ENCODE measurements at places on chromosomes 3 and 15.

DNA sequence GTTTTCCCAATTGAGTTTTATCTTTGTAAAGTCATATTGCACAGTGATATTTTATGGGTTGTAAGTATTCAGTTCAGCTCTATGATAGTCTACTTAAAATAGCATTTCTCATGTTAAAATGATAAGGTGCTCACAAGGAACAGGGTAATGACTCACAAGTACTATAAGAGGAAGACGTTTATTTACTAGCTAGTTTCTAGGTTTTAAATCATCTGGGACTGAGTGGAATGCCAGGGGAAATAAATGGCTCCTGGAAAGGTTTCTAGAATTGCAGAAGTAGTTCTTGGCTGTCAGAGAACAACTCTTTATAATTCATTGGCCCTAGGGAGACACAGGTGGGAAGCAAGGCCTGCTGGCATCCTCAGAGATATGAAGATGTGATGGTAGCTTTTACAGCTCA, 112.8 kb downstream of the CHDH start:
- no peak for DNase-seq

DNA sequence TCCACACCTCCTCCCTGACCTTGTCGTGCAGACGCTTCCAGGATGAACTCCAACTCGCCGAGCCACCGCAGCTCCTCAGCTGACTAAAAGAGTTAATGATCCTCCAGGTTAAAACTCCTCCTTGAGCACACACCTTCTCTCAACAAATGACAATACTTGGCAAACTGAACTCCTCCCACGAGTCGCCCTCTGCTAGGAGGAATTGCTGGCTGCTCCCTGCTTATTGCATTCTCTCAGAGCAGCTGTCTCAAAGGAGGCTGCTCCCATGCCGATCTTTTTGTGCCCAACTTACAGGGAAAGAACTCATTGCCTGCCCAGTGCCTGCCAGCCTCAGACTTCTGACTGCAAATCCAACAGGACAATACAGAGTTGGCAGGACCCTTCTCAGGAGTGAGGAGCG, at the start of gene ATP13A4:
TSS of gene ATP13A4 (minus strand) at position 85 of the 400 bp plus-strand sequence. CDS start 96 bp downstream, outside the sequence.
- no peak for DNase-seq

- DNase-seq = no peak
These were observed 69.9 kb downstream of the PTPRG start for GRCh38 chr3:61631108-61631769.

DNA sequence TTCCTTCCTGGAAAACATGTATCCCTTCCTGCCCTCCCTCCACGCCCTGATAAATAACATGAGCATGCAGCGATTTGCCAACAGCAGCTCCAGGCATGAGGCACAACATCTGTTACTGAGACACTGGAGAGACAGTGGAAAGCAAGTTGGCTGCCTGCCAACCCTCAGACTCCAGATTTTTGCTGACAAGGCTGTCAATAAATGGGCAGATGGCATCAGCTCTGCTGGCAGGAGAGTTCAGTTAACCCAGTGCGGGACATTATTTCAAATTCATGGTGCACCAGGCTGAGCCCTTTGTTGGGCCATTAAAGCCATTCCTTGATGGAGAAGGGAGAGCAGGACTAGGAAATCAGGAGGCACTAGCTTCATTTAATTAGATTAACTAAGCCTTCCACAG, 293.3 kb downstream of the MEX3B start:
- DNase-seq = peak; percentile 3

GRCh38 chr3:112379020-112379690, 46.2 kb downstream of the CD200 start:
- peak; percentile 93 for DNase-seq

DNA sequence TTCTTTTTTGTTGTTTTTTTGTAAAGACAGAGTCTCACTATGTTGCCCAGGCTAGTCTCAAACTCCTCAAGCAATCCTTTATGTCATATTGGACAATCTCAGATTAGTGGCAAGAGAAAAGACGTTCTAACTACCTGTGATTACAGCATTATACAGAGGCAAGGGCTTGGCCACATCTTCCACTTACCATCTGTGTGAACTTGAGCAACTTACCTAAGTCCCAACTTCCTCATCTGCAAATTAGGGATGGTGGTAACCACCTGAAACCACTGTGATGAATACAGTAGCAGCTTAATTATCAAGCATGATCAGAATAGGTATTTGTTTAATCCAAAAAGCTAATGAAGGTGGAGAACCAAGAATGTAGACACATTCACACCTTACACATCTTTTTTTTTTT, 16.1 kb downstream of the LRRC2 start:
- no peak for DNase-seq

GRCh38 chr15:48962662-48963523, 826 bp downstream of the SHC4 start:
- peak; percentile 46 for DNase-seq

DNA sequence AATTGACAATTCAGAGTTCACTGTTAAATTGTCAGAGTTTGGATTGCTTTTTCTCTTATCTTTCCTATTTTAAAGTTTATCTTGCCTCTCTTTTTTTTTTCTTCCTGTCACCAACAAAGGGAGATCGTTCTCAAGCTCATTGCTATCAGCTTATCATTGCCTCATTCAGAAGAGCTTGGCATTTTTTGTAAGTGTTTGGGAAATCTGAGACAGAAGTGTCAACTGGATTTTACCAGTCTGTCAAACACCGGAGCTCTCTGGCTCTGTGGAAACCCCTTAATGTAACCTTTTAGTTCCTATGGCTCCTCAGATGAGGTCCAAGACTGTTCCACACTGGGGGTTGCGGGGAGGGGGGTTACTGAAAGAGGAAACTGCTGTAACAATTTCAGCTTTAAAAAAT, 10.6 kb upstream of the TFG start:
- no peak for DNase-seq

- DNase-seq = peak; percentile 69
These were observed 1.1 kb upstream of the PIK3CA start for GRCh38 chr3:179146911-179147513.

DNA sequence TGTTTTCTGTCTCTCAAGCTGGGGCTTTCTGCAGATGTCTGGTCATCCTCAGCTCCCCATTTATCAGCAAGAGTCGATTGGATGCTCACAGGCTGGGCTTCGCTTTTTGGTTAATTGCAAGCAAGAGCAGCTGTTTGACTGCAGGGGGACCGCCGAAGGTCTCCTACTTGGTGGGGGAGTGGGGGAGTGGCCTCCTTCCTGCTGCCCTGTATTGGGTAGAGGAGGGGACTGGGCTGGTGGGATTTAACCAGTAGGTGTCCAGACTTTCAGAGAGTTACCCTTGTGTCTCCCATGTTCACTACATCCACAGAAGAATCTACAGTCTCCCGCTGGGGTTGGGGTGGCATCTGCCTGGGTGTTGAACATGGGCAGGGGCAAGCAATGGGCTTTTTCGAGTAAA, 78.7 kb downstream of the PLXNA1 start:
- no peak for DNase-seq

DNA sequence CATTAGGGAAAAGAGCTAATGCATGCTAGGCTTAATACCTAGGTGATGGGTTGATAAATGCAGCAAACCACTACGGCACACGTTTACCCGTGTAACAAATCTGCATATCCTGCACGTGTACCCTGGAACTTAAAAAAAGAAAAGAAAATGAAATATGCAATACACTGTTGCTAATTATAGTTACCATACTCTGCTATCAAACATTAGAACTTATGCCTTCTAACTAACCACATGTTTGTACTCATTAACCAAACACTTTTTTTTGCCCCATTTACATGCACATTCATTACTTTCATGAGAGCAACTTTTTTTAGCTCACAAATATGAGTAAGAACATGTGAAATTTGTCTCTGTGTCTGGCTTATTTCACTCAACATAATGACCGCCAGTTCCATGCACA, 253.1 kb downstream of the CGGBP1 start:
- no peak for DNase-seq

GRCh38 chr3:188352196-188352927, 198.4 kb downstream of the LPP start:
- DNase-seq = no peak

- DNase-seq = no peak
These were observed 8.4 kb upstream of the CRTAP start for GRCh38 chr3:33105341-33105948.

- no peak for DNase-seq
These were observed 24.4 kb downstream of the DCBLD2 start for GRCh38 chr3:98877132-98877531.

GRCh38 chr3:98343647-98344507, 9.8 kb upstream of the OR5K4 start:
- DNase-seq = peak; percentile 38

GRCh38 chr3:158769549-158769948, 32.3 kb upstream of the MFSD1 start:
- DNase-seq = peak; percentile 3

DNA sequence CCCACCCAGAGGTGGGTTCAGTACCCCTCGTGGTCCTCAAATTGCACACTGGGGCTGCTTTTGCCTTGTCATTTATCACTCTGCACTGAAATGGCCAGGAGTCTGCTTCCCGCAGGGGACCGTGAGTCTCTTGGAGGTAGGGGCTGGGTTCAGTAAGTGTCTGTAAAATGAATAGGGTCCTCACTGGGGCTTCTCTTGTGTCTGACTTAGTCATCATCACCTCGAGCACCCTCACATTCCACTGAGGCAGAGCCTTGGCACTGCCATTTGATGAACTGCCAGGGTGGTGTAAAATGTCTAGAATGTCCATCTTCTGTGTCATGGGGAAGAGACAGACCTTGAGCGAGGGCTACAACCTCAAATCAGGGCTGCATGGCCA, 61.0 kb upstream of the RYK start:
- DNase-seq = no peak

DNA sequence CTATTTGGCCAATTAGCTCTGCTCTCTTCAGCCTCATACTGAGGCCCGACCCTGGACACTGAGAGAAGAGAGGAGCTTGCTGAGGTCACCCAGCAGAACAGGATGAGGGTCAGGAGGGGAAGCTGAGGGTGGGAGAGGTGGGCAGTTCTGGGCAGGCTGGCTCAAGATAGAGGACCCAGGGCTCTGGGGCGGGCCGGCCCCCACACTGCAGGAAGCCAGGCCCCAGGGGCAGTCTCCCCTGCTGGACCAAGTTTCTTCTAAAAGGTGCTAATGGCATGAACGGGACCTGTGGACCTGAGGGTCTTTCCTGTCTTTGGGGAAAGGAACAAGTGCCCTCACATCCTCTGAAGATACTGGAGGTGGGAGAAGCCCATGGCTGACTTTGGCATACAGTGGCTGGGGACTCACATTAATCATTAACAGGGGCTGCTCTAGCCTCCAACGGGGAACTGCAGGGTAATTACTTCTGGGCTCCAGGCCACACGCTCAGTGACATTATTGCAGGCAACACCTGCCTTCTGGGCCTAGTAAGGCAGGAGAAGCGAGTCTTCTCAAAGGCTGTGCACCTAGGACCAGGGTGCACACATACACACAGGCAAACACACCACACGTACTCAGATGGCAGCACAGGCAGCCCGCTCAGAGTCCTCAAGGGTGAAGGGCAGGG, 10.6 kb downstream of the HCN4 start:
- no peak for DNase-seq

DNA sequence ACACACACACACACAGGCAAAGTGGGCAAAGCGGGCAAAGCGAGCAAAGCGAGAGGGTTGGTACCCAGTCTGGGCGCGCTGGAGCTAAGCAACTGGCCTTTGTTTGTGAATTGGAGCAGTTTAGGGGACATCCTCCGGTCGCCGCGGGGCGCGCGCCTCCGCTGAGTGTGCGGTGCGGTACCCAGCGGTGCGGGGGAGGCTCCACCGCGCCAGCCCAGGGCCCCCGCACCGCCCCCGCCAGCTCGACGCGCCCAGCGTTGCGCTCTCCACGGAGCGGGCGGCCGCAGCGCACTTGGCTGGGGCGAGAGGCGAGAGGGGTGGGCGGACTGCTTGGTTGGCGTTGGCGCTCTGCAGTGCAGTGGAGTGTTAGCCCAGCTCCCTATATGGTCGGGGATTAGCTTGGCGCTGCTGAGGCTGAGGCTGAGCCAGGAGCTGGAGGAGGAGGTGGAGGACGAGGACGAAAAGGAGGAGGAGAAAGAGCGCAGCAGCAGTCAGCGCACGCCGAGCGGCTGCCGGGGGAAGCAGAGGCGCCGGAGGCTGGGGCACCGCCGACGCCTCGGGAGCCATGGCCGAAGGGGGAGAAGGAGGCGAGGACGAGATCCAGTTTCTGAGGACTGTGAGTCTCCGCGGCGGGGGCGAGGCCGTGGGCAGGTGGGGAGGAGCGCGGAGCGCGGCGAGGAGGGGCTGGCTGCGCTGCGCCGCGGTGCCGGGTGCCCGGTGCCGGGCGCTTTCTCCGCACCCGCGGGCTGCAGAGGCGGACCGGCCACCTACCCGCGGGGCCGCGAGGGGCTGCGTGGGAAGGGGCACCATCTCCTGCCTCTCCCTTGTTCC, at the start of gene RYR3:
TSS of gene RYR3 (plus strand) at position 487 of the 831 bp plus-strand sequence. CDS start at position 566, 79 bp downstream.
- no peak for DNase-seq

DNA sequence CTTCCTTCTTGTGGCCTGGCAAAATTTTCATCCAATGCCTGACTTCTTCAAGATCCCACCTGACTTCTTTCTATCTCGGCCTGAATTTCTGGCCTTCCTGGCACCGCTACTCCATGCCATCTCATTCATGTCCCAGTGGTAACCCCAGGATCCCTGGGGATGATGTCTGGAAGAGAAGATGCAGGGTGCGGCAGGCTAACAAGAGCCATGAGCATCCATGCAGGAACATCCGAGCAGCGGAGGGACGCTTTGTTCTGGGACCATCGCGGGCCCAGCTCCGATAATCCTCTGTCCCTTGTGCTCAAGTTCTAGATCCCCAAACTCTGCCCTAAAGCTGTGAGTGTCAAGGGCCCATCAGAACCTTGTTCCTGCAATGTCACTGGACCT, 10.9 kb downstream of the MYL3 start:
- DNase-seq = no peak

GRCh38 chr3:180478695-180479094, 123.3 kb upstream of the TTC14 start:
- no peak for DNase-seq

DNA sequence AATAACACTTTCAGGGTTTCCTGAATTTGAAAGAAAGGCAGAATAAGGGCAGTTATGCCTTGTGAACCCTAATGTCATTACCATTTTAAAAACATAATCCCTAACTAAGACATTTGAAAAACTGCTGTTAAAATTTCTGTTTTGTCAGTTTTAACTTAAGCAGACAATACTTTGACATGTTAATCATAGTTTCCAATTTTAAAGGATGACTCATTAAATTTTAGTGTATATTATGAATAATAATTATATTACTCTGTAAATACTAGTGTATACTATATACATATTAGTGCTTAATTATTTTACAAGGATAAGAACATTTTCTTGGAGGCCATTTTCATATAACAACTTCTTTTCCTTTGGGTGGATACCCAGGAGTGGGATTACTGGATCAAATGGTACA, 553.1 kb upstream of the BCHE start:
- no peak for DNase-seq

GRCh38 chr15:42159381-42160015, 3.1 kb upstream of the PLA2G4F start:
- no peak for DNase-seq

- no peak for DNase-seq
These were observed 101.5 kb upstream of the MYO5C start for GRCh38 chr15:52397118-52397517.

GRCh38 chr3:113560831-113561623, 28.7 kb downstream of the SIDT1 start:
- DNase-seq = peak; percentile 41

Measured in HCEC 1CT (cell line).